ENCODE measurements at places on chromosomes 6 and 20.

GRCh38 chr20:45111799-45112471 is 3.0 kb downstream of the WFDC5 start:
- DNase-seq, result no peak

DNA sequence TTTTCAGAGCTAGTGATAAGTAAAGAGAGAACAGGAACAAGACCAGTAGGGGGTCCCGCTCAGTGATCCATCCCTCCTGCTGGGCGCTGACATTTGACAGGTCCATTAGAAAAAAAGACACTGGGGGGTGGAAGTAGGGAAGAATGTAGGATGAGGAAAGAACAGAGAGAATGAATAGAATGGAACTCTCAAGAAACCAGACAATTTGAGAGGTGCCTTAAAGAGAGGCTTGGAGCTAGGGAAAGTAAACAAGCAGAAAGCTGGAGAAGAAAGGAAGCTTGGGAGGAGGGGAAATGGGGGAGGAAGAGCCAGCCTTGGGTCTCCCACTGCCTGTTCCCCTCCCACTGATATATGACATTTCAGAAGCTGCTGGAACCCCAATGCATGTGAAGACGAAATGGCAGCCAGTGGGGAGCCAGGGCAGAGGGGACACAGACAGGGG is 8.4 kb downstream of the GABBR1 start:
- no peak for DNase-seq

GRCh38 chr6:11264100-11264499 is 31.6 kb upstream of the NEDD9 start:
- no peak for DNase-seq

DNA sequence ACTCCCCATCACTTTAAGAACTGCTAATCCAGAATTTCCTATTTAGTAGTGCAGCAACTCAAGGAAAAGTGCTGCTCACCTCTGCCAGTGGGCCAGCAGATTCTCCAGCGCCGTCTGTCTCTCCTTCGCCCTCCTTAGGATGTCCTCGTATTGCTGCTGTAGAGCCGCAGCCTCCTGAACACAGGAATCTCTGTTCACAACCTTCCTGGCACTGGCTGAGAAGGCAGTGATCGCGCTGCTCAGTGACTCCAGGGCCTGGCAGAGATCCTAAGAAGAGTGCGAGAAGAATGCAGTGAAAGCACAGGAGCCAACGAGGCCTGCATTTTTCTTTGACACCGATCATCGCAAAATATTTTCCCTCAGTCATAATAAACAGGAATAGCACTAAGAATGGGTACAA is 209.0 kb downstream of the SYNE1 start:
- DNase-seq, result no peak

GRCh38 chr6:46350714-46351113 is 140.5 kb downstream of the RCAN2 start:
- no peak for DNase-seq

DNA sequence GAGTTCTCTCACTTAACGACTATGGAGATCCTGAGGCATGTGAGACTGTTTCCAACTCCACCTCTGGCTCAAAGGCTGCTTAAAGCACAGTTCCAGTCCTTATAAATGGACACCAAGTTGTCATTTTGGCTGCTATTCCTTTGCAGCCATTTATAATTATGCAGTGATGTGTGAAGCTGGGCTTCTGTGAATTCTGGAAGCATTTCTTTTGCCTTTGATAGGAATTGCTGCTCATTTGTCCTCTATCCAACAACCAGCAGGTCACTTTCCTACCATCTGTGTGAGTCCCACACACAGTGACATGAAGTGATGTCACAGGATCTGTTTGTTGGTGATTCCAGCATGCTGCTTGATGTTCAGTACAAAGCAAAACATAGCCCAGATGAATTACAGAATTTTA is 28.5 kb upstream of the EFHC1 start:
- no peak for DNase-seq

DNA sequence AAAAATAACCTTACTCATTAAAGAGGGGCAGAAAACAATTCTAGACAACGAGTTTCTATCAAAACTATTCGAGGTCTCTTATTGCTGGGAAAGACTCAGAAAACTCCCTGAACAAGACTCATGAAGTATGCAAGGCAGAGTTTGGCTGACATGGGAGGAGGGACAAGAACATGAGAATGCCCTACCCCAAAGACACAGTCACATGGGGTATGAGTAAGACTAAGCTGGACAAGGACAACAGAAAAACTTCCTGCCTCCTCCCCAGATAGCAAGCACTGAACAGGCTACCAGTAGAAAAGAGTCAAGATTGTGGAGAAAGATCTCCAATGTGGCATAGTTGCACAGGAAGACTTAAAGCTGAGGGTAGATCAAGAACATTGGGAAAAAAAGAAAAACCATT is 39.7 kb upstream of the PHIP start:
- no peak for DNase-seq

- DNase-seq, result no peak
Measured at GRCh38 chr6:119344306-119344705, 5.3 kb downstream of the MAN1A1 start.

GRCh38 chr20:47129306-47129705 is 227.2 kb downstream of the ZMYND8 start:
- no peak for DNase-seq

- peak; percentile 47 for DNase-seq
Measured at GRCh38 chr20:33663161-33664084, 1.3 kb downstream of the C20orf144 start.

DNA sequence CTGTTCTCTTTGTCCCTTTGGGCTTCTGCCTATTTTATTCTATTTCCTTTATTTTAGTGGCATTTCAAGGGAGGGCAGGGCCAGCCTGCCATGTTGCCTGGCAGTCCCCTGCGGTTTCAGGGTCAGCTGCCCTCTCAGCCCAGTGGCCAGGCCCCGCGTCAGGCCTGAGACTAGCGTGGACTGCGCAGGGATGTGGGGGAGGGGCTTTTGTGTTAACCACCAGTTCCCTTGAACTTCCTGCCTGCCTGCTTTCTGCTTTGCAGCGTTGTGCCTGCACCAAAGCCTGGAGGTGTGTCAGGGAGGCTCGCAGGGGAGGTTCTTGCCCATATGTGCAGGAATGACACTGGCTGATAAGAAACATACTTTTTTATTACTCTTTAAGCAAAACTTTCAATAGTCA is 157.6 kb downstream of the SLC35B3 start:
- DNase-seq, result no peak

GRCh38 chr6:97775012-97775411 is 492.0 kb upstream of the MMS22L start:
- no peak for DNase-seq

GRCh38 chr6:25013246-25013645 is 77.5 kb upstream of the RIPOR2 start:
- DNase-seq, result no peak

- DNase-seq, result no peak
Measured at GRCh38 chr6:155033021-155033791, 38.1 kb downstream of the TIAM2 start.

DNA sequence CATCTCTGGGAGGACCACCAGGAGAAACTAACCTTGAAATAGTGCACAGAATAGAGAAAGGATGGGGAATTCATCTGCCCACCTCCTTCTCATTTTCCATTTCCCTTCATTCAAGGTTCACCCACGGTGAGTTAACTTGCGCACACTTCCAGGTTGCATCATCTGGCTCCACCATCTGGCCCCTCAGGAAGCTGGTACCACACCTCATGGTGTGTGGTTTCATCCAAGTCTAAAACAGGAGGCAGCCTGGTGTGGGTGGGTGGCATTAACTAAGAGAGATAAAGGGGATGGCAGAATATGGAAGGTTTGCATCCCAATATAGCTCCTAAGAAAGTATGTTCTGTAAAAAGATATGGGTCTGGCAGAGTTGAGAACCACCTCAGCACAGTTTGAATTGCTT is 3.8 kb downstream of the ZNF334 start:
- peak; percentile 14 for DNase-seq

- no peak for DNase-seq
Measured at GRCh38 chr6:25652007-25652515, at the start of gene SCGN. Gene SCGN, plus strand, starts transcription at chr6:25652215. Its CDS starts 189 bp downstream, at chr6:25652404.

GRCh38 chr6:56347526-56347925 is 100.1 kb upstream of the COL21A1 start:
- no peak for DNase-seq

DNA sequence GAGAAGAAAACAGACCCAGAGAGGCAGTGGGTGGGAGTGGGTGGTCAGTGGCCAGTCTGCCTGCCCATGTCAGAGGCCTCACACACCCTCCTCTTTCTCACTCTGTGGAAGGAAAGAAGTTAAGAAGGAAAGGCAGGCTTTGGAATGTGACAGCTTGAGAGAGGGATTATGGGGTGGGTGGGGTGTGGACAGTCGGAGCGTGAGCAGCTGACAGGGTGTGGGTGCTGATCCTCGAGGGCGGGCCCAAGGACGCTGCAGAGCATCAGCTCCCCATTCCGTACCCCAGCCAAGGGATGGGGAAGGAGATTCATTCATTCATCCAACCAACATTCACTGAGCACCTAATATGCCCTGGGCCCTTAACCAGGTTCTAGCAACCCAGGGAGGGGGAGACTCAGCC is 4.8 kb downstream of the TGM6 start:
- DNase-seq, result no peak

DNA sequence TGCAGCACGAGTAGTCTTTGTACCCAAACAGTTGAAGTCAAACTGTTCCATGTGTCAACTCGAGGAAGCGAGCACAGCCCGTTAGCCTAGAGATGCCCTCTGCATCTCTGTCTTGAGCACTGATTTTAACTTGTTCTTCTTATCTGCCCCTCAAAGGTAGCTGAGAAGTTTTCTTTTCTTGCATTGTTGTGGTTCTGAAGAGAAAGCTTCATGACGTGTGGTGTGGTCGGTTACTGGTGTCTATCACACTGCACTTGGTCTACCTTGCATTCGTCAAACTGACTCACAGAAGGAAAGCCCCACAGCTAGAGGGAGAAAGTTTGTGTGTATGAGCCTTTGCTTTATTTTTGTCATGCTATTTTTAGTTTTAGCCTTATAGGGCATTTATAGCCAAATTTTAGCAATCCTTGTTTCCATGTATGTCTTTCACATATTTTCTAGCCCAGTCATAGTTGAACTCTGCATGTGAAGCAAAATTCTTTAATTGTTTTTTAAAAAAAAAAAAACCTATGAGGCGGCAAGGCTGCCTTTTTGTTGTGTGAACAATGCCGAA is 115.1 kb downstream of the JAG1 start:
- no peak for DNase-seq

DNA sequence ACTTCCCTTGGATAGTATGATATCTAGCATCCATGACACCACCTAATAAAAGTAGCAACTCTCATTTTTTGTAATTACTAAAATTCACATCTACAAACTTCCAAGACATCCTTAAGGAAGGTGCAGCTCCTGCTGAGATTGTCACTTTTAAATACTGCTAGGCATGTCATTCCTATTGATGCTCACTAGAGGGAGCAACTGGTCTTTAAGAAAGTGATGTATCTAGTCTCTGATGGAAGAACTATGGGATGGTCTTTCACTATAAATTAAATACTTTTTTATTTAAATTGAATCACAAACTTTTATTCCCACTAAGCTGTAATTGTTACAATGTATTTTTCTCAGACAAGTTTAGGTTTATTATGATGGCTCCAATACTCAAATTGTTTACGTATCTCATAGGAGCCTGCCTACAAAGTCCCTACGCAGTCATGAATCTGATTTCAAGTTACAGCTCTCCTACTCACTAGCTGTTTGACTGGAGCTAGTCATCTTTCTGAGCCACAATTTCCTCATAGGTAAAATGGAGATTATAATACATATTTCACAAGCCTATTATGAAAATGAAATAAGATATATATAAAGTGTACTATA is 8.1 kb upstream of the TSPYL1 start:
- peak; percentile 26 for DNase-seq

DNA sequence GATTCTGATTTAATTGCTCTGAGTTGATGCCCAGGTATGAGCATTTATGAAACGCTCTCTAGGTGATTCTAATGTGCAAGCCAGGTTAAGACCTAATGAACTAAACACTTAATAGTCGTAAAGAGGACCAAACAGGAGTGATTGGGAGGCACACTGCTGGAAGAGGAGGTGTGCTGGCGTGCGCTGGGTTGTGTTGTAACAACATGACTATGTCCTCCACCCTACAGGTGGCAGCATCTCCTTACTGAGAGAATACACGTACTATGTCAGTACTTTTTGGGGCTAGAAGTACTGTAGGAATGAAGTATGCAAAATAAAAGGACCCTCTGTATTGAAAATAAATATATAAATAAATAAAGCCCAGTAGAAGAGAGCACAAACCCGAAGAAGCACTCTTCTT is 11.9 kb downstream of the C6orf89 start:
- no peak for DNase-seq

DNA sequence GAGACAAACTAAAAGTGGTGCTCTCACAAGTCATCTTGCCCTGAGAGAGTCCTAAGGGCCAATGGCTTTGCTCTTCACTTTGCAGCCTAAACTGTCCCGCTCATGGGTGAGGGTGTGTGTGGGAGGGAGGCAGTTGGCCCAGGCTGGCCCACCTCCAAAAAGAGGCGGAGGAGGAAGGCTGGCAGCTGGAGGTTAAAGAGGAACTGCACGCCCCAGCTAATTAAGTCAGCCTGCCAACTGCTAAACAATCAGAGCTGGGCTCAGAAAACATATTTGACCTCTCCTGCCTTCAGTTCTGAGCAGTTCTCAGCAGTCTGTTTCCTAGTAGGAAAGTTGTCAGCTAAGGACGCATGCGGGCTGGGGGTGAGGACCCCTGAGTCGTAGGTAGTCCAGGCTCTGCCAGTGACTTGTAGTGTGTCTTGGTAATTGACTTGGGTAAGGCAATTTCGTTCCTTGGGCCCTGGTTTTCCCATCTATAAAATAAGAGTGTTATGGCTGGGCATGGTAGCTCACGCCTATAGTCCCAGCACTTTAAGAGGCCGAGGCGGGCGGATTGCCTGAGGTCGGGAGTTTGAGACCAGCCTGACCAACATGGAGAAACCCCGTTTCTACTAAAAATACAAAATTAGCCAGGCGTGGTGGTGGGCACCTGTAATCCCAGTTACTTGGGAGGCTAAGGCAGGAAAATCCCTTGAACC is 17.0 kb downstream of the GSS start:
- peak; percentile 85 for DNase-seq

DNA sequence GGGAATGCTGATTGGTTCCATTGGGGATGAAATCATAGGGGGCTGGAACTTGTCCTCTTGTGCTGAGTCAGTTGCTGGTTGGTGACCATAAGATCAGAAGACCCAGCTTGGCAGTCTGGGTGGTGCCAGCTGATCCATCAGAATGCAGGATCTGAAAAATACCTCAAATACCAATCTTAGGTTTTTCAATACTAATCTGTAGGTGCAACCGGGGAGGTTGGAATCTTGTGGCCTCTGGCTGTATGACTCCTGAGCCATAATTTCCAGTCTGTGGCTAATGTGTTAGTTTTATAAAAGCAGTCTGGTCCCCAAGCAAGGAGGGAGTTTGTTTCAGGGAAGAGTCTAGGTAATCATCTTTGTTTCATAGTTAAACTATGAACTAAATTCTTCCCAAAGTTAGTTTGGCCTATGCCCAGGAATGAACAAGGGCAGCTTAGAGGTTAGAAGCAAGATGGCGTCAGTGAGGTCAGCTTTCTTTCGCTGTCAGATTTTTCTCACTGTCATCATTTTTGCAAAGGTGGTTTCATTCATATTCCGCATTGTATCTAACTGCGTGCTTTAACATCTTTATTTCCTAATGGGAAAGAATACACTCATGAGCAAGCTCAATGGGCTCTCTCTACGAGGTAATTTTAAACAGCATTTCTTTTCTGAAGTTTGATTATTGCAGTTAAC is 2.0 kb downstream of the ARMH2 start:
- DNase-seq, result no peak

- DNase-seq, result no peak
Measured at GRCh38 chr20:57849521-57850215, 139.9 kb upstream of the PMEPA1 start.
